ENCODE measurements at places on chromosomes 13 and 19.

DNA sequence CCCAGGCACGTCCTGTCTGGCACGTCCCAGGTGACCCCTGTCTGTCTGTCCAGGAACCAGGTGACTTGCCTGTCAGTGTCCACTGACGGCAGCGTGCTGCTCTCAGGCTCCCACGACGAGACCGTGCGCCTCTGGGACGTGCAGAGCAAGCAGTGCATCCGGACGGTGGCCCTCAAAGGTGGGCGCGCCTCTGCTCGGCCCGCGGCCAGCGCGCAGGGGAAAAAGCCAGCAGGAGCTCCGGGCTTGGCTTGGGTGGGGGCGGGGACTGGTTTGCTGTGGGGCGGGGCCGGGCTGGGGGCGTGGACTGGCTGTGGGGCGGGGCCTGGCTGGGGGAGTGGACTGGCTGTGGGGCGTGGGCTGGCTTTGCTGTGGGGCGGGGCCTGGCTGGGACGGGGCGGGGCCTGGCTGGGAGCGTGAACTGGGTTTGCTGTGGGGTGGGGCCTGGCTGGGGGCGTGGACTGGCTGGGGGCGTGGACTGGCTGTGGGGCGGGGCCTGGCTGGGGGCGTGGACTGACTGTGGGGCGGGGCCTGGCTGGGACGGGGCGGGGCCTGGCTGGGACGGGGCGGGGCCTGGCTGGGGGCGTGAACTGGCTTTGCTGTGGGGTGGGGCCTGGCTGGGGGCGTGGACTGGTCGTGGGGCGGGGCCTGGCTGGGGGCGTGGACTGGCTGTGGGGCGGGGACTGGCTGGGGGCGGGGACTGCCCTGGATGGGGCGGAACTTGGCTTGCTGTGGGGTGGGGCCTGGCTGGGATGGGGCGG is 7.2 kb downstream of the WDR18 start:
- no peak for DNase-seq

GRCh38 chr13:45373162-45373547 is 32.2 kb upstream of the TPT1 start:
- DNase-seq = no peak

- no peak for DNase-seq
Observed at GRCh38 chr19:50710612-50711011, 9.0 kb downstream of the SHANK1 start.

GRCh38 chr13:99085139-99085807 is 107.4 kb upstream of the DOCK9 start:
- no peak for DNase-seq

GRCh38 chr19:17775245-17775927 is 19.6 kb upstream of the B3GNT3 start:
- no peak for DNase-seq

DNA sequence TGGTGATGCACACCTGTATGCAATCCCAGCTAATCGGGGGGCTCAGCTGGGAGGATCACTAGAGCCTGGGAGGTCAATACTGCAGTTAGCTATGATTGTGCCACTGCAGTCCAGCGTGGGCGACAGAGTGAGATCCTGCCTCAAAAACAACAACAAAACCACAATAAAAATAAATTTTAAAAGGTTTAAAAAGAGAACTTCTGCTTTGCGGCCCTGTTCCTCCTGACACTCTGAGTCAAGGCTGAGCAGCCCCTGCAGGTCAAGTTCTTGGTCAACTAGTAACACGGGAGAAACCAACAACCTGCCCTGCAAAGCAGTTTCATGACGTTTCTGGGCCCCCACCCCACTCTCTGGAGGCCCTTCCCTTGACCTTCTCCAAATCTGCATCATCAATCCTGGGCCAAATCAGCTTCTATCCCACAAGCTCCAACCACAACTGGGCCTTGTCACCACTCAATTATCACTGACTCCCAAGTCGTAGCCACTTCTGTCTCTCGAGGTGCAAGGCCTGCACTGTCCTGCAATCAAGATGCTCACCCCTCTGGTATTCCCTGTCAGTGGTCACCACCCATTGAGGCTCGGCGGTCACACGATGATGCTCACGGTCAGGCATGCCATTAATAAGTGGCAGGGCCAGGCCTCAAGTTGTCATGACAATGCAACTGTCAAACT is 7.5 kb downstream of the ELAVL1 start:
- no peak for DNase-seq

DNA sequence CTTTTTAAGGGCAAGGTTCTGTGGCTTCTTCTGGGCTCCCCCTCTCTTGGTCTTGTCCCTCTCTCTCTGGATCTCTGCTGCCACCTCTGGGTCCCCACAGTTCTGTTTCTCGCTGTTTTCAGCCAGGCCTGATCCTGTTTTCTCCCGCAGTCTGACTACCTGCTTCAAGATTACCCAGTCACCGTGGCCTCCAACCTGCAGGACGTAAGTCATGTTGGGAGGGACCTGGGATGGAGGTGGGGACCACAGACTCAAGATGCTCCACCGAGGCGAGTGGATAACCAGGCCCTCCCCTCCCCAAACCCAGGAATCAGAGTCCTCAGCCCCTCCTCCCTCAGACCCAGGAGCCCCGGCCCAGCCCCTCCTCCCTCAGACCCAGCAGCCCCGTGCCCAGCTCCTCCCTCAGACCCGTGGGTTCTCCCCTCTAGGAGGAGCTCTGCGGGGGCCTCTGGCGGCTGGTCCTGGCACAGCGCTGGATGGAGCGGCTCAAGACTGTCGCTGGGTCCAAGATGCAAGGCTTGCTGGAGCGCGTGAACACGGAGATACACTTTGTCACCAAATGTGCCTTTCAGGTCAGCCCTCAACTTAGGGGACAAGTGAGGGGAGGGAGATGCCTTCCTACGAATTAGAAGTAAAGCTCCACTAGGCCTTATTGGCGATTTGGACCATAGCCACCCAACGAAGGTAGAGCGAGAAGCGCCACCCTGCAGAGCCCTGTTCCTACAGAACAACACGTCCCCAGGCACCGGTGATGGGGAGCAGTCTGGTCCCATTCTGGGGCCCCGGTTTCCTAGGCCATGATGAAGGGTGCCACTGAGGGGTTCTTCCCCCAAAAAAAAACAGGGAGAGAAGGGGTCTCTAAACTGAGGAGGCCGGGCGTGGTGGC is 2.2 kb downstream of the FLT3LG start:
- no peak for DNase-seq
